GM18507 (cell line): ENCODE measurements at places on chromosomes 16 and 17.

- no peak for DNase-seq
These were observed 308.7 kb downstream of the SEC14L1 start for GRCh38 chr17:77449373-77449907.

GRCh38 chr16:57386381-57386951 lies 14.2 kb downstream of the CX3CL1 start:
- DNase-seq = no peak

GRCh38 chr17:17510456-17511292 lies 14.5 kb upstream of the RASD1 start:
- no peak for DNase-seq

DNA sequence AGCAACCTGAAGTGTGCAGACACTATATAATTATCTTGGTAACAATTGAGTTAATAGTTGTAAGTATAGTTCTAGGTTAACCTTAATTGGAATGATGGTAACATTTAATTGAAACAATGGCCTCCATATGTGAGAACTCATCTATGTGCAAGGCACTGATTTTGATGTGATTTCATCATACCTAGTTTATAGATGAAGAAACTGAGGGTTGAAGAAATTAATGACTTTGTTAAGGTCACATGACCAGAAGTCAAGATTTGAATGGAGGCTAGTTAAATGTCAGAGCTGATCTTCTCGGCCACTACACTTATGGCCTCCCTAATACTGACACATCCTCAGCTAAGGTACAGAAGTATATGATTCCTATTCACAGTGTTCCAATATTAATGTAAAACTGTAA lies 128.2 kb upstream of the PSMD7 start:
- no peak for DNase-seq

DNA sequence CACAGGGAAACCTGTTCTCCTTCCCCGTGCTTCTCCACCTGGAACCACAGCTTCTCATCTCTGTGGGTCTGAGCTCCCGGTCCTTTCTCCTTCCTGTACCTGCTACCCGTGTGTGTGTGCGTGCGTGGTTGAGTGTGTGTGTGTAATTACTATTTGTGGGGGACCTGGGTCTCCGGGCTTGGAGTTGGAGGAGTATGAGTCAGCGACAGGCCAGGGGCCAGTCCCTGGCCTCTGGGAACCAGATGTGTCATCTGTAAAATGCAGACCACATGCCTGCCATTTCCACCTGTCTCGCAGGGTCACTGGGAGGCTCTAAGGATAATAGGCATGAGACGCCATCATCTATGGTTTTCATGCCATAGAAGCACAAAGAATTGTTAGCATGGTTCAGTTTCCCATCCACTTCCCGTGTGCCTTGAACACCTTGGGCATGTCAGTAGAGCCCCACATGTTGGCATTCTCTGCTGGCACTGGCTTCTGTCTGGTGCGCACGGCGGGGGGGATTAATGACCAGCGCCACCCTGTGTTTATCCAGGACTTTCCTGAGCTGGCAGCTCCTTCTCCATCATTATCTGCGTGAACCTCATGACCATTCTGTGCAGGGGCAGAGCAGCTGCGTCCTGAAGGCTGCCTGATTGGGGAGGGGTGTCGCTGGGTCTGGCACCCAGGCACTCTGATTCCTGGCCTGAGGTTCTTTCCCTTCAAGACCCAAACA lies 1.5 kb downstream of the ZNF205 start:
- no peak for DNase-seq
